Glutamatergic neuron (in vitro differentiated cells): ENCODE measurements at places on chromosomes 6 and 20. TPM values are rescaled to one million over a fixed set of nuclear protein-coding genes. Genes with fewer than 3 reads are reported as not detected.

- H3K4me3 ChIP-seq, result no peak overlapping the region
- DNase-seq, result peak; percentile 34
- peaks cover 32% of the 10 kb centered on the region for H3K4me1 ChIP-seq
- H3K27ac ChIP-seq, result peak overlapping the region; percentile 39
- no peaks in the 10 kb centered on the region for H3K27me3 ChIP-seq
Measured at GRCh38 chr6:98648211-98648914, 186.0 kb upstream of the POU3F2 start.

DNA sequence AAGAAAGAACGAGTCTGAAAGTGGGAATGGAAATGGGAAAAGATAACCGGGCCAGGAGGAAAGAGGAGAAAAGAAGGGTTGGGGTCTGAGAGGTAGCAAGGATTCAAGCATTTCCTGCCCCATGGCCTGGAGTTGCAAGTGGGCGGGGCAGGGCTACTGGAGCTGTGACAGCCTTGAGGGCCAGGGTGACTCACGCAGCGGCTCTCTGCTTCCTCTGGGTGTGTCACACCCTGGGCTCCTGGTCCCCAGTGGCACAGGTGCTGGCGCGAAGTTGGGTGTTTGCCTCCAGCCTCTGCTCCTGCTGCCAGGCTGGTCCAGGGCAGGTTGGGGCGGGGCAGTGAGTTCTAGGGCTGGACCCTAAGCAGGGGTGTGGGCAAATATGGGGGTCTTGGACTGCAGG, 3.3 kb upstream of the ULBP3 start:
- no peaks in the 10 kb centered on the region for H3K36me3 ChIP-seq
- H3K27ac ChIP-seq, result no peak overlapping the region
- DNase-seq, result no peak
- H3K4me1 ChIP-seq, result peaks cover 18% of the 10 kb centered on the region
- H3K27me3 ChIP-seq, result peaks cover 2% of the 10 kb centered on the region

GRCh38 chr6:14066782-14067406, 50.7 kb upstream of the CD83 start:
- H3K27ac ChIP-seq, result peak overlapping the region; percentile 45
- no peak for DNase-seq
- peaks cover 2% of the 10 kb centered on the region for H3K27me3 ChIP-seq
- H3K36me3 ChIP-seq, result peaks cover 5% of the 10 kb centered on the region
- H3K4me1 ChIP-seq, result peaks cover 2% of the 10 kb centered on the region

The EBF4 gene
- 11.0 TPM for total RNA-seq

The POU5F1 gene
- 48.8 TPM for total RNA-seq

DNA sequence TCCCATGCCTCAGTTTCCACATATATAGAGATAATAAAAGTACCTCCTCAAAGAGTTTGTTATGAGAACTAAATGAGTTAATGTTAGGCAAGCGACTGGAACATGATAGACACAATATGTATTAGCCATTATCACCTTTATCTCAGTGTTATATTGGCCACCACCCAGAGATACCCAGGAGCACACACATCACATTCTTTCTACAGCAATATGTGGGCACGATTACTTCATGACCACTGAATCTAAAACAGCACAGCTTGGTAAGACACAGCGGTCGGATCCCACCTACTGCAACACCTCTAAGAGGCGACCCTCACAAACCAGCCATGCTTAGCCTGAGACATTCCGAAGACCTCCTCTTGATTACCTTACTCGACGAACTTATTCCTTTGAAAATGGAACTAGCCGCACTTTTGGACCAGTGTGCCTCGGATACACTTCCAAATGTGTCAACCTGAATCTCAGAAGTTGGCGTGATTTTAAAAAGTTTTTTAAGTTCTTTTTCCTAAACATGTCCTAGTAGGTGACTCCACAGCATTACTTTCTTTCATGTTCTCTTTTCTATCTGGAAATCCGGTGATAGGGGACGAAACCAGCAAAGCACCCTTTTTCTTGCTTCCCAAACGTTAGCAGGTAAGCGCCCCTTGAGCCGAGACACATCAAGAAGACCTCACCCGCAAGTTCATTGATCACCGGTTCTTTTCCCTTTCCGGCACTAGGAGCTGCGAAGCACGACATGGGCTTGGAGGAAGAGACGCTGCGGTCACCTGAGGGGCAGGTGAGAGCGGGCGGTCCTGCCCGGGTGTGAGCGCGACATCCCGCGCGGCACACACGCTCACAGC, 923 bp downstream of the GMDS start:
- no peaks in the 10 kb centered on the region for H3K36me3 ChIP-seq
- H3K27ac ChIP-seq, result no peak overlapping the region
- H3K4me1 ChIP-seq, result peaks cover 10% of the 10 kb centered on the region
- H3K4me3 ChIP-seq, result peak overlapping the region; percentile 89

- no peaks in the 10 kb centered on the region for H3K4me1 ChIP-seq
- peak overlapping the region; percentile 80 for H3K4me3 ChIP-seq
- DNase-seq, result no peak
- no peaks in the 10 kb centered on the region for H3K27me3 ChIP-seq
- H3K27ac ChIP-seq, result no peak overlapping the region
Measured at GRCh38 chr6:26342106-26343004, 22.6 kb upstream of the BTN3A2 start.

DNA sequence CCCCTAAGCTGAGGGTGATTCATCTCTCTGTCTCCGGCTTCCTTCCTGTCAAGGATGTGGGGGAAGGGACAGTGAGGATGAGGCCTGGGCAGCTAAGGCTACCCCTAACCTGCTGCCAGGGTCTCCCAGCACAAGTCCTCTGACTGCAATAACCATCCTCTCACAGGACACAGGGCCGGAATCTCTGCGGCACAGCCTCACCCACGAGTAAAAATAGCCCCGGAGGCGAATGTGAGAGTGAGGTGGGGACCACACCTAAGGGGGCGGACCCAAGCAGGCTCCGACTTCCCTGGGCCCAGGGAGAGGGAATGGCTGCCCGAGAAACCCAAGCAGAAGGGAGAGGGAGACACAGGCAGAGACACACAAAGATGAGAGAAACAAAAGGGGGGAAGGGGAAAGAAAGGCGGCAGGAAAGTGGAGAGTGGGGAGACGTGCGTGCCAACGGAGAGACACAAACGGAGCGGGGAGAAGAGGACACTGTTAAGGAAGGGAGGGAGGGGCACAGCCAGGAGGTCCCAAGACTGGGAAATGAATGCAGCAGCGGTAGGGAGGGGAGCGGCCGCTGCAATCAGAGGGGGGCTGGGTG, 1.4 kb downstream of the CLIC1 start:
- H3K27me3 ChIP-seq, result peaks cover 16% of the 10 kb centered on the region
- H3K27ac ChIP-seq, result peak overlapping the region; percentile 95
- peak overlapping the region; percentile 98 for H3K4me3 ChIP-seq
- H3K36me3 ChIP-seq, result no peaks in the 10 kb centered on the region
- H3K4me1 ChIP-seq, result peaks cover 21% of the 10 kb centered on the region

The ADGRF4 gene
- total RNA-seq, result not detected

DNA sequence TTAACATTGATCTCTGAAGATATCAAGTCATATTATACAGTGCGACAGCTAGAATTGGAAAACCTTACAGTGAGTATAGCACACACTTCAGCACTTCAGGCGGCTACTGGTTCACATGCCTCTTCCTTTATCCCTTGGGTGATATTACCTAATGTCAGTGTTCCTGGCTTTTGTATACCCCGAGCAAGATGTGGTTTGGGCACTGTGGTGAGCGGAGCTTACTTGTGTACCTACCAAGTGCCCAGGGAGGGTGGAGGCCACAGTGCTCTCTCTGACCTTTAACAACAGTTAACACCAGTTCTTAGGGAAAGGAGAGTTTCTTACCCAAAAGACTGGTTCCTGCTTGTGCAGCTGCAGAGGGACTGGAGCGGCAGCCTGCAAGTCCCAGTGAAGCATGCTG, 64.4 kb downstream of the PTPN1 start:
- no peak for DNase-seq
- H3K27me3 ChIP-seq, result peaks cover 6% of the 10 kb centered on the region
- no peaks in the 10 kb centered on the region for H3K36me3 ChIP-seq
- no peak overlapping the region for H3K27ac ChIP-seq

DNA sequence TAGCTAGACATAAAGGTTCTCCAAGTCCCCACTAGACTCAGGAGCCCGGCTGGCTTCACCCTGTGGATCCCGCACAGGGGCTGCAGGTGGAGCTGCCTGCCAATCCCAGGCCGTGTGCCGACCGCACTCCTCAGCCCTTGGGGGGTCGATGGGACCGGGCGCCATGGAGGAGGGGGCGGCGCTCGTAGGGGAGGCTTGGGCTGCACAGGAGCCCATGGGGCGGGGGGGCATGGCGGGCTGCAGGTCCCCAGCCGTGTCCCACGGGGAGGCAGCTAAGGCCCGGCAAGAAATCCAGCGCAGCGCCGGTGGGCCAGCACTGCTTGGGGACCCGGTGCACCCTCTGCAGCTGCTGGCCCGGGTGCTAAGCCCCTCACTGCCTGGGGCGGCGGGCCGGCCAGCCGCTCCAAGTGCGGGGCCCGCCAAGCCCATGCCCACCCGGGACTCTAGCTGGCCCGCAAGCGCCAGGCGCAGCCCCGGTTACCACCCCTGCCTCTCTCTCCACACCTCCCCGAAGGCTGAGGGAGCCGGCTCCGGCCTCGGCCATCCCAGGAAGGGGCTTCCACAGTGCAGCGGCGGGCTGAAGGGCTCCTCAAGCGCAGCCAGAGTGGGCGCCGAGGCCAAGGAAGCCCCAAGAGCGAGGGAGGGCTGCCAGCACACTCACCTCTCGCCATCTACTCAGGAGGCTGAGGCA, 26.5 kb upstream of the ID1 start:
- peaks cover 7% of the 10 kb centered on the region for H3K27me3 ChIP-seq
- DNase-seq, result no peak
- H3K36me3 ChIP-seq, result peaks cover 4% of the 10 kb centered on the region
- no peak overlapping the region for H3K27ac ChIP-seq
- no peak overlapping the region for H3K4me3 ChIP-seq

DNA sequence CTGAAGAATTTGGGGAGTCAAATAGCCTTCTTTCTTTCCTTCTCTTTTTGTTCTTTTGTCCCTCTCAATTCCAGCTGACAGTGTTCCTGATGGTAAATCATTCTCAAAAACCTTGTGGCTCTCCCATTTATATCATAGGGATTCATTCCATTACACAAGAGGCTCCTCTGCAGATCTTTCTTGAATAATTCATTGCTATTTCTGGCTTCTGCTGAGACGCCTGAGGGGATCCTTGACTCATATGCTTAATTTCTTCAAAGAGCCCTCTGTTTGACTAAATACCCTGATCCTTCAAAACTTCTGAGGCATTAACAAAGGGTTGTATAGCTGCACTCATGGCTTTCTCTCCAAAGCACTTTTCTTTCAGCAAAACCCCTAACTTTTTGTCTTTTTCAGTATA, 289.3 kb downstream of the FARS2 start:
- H3K27me3 ChIP-seq, result peaks cover 2% of the 10 kb centered on the region
- H3K4me1 ChIP-seq, result peaks cover 3% of the 10 kb centered on the region
- H3K27ac ChIP-seq, result no peak overlapping the region
- peaks cover 19% of the 10 kb centered on the region for H3K36me3 ChIP-seq
- DNase-seq, result no peak
- H3K4me3 ChIP-seq, result no peak overlapping the region

DNA sequence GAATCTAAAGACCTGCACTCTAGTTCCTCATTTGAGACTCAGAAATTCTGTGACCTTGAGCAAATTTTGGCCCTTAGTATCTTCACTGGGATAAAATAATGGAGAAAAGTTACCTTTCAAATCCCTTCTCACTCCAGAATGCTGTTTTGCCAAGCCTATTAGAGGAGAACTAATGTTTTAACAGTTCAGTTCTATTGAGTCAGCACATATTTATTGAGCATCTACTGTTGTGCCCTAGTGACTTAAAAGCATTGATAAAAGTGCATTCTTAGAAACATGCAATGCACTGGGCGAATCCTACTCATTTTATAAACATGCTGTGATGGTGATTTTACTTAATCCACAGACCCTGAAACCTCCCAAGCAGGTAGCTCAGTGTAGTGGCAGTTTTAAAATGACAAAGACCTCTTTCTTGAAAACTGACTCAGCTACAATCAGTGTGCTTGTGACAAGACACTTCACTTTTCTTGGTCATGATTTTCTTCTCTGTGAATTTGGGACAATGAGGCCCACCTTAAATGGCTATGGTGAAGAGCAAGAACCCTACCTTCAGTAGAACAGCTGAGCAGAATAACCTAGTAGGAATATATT, 312.0 kb downstream of the ALDH8A1 start:
- peaks cover 10% of the 10 kb centered on the region for H3K4me1 ChIP-seq
- no peak overlapping the region for H3K4me3 ChIP-seq
- no peak for DNase-seq
- no peaks in the 10 kb centered on the region for H3K36me3 ChIP-seq
- H3K27me3 ChIP-seq, result peaks cover under 1% of the 10 kb centered on the region

GRCh38 chr6:10692965-10693538, 1.4 kb downstream of the C6orf52 start:
- H3K36me3 ChIP-seq, result no peaks in the 10 kb centered on the region
- peaks cover 30% of the 10 kb centered on the region for H3K4me1 ChIP-seq

GRCh38 chr20:3560578-3560977, 89.8 kb downstream of the ATRN start:
- H3K4me3 ChIP-seq, result no peak overlapping the region
- no peak for DNase-seq
- no peaks in the 10 kb centered on the region for H3K36me3 ChIP-seq
- H3K27me3 ChIP-seq, result no peaks in the 10 kb centered on the region

The ZNF311 gene
- total RNA-seq, result 5.1 TPM

The FIG4 gene
- total RNA-seq, result 15.4 TPM

GRCh38 chr6:75334266-75335040, 49.9 kb upstream of the TMEM30A start:
- no peaks in the 10 kb centered on the region for H3K27me3 ChIP-seq
- H3K36me3 ChIP-seq, result no peaks in the 10 kb centered on the region
- H3K4me1 ChIP-seq, result peaks cover 9% of the 10 kb centered on the region
- peak overlapping the region; percentile 72 for H3K4me3 ChIP-seq
- no peak overlapping the region for H3K27ac ChIP-seq

The KIAA1755 gene
- total RNA-seq, result 1.6 TPM

DNA sequence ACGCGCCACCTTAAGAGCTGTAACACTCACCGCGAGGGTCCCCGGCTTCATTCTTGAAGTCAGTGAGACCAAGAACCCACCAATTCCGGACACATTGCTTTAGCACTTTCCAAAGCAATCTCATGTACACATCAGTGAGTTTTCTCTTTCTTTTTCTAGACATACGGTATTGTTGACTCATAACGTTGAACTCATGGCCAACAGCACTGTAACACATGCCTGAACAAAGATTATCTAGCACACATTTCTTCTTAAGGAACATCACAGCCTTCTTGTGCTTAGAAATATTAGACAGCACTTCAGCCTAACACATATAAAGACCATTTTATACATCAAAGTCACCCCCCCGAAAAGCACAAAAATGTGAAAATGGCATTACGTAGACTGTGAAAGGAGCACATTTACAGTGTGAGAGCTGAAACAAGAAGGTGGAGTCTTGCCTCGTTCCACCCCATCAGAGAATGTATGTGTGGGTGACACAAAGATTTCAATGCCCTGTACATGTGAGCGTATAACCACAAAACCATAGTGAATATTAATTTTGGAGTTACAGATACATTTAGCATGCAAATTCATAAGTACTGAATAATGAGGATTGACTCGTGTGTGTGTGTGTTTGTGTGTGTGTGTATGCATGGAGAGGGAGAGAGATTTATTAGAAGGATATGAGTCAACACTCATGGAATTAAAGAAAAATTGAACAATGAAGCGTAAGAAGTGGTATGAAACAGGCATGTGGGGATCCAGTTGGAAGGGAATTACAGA, 134.1 kb downstream of the FAM83B start:
- H3K27me3 ChIP-seq, result no peaks in the 10 kb centered on the region
- no peak overlapping the region for H3K4me3 ChIP-seq
- DNase-seq, result no peak
- no peaks in the 10 kb centered on the region for H3K4me1 ChIP-seq
- H3K27ac ChIP-seq, result no peak overlapping the region
- H3K36me3 ChIP-seq, result peaks cover 4% of the 10 kb centered on the region

The BTN3A1 gene
- total RNA-seq, result 2.2 TPM

- peaks cover 1% of the 10 kb centered on the region for H3K27me3 ChIP-seq
- H3K27ac ChIP-seq, result no peak overlapping the region
- no peak for DNase-seq
- no peak overlapping the region for H3K4me3 ChIP-seq
- peaks cover 16% of the 10 kb centered on the region for H3K36me3 ChIP-seq
- H3K4me1 ChIP-seq, result no peaks in the 10 kb centered on the region
Measured at GRCh38 chr20:37364013-37364926, 18.3 kb downstream of the SRC start.
